ENCODE measurements at places on chromosomes 3 and 15.

GRCh38 chr3:3503411-3503810 lies 295.8 kb upstream of the LRRN1 start:
- DNase-seq = no peak

- no peak for DNase-seq
These were observed 40.9 kb upstream of the RNU6-1 start for GRCh38 chr15:67880651-67881182.

DNA sequence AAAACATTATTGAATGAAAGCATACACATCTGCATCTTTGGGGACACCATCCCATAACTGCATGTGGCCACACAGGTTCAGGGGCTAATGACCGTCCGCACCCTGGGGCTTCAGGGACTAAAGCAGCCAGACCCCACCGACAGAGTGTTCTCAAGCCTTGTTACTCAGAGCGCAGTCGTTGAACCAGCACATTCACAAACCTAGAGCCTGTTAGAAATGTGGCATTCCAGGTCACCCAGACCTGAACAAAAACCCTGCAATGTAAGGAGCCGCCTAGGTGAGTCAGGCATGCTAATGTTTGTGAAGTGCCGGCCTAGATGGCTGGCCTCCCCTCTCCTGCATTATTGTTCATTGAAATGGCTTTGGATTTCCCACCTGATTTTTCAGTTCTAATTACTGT lies 52.3 kb upstream of the HACD2 start:
- no peak for DNase-seq

GRCh38 chr15:38012894-38013293 lies 78.5 kb downstream of the TMCO5A start:
- DNase-seq = no peak

DNA sequence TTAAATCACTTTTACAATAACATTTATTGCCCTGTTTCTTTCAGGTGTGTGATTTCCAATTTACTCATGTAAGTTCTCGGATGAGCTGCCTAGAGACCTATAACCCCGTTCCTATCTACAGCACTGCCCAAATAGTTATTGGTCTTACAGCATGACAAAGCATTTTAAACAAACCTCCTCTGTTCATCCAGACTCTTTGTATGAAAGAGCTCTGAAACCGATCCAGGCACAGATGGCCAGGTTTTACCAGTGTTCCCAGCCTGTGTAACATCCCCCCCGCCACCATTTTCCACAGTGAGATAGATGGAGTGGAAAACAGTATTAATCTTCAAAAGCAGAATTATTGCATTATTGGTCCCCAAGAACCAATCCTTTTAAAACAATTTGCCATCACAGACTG lies 59.0 kb upstream of the SPTSSB start:
- DNase-seq = no peak

GRCh38 chr3:172138792-172139507 lies 99.6 kb downstream of the FNDC3B start:
- no peak for DNase-seq

DNA sequence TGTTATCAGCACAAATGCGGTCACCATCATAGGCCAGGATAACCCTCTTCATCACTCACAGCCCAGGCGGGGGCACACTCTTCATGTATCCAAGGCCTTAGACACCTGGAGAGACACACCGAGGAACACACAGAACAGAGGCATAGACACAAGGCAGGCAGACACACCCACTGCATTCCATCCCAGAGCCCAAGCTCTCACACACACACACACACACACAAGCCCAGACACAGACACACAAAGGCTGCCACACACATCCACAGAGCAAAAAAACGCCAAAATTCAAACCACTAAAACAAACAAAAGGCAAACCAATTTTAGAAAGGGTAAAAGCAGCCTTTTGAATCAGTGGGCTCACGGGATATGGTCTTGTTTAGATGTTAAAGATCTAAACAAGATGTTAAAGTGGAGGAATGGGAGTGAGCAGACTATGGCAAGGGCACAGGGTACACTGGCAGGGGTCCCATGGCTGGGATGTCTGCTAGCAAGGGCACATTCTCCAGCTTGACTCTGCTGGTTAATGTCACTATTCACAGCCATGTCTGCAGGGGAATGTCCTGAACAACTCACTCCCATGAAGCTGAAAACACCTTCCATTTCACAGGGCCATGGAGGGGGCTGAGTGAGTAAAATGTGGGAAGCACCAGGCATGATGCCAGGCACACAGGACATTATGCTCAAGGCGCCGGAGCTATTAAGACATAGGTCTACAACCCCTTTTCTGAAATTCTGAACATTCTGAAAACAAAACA lies 14.9 kb upstream of the CRABP1 start:
- DNase-seq = no peak

GRCh38 chr3:127074900-127075360 lies 92.0 kb downstream of the PLXNA1 start:
- DNase-seq = no peak

DNA sequence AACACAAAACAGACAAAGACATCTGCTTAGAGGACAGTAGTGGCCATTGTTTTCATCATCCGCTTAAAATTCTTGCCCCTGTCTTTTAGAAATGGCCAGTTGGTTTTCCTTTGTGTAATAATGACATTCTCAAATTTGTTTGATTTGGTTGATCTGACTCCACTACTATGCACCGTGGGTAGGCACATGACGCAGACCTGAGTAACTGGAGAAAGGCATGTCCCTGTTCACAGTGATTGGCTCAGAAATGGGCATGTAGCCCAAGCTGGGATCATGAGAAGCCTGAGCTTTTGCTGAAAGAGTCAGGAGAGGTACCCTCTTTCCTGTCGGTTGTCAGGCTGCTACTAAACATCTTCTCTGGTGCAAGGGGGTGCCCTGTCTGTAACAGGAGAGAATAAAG lies 36.6 kb upstream of the MAGI1 start:
- no peak for DNase-seq

DNA sequence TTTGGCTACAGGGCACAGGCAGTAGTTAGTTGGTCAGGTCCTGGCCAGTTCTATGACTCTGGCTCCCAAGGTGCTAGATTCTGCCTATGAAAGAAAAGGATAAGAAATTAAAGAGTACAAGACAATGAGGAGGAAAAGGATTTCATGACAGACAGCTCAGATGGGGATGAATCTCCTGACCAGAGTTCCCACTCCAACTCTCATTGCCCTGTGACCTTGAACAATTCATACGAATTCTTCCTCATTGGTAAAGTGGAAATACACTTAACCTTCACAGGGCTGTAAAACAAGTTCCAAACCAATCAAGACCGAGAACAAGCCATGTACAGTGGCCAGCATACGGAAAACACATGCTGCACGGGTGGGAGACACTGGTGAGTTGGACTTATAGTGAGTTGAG lies 23.7 kb downstream of the CLEC3B start:
- DNase-seq = no peak

GRCh38 chr3:178479860-178480259 lies 56.4 kb upstream of the KCNMB2 start:
- no peak for DNase-seq

GRCh38 chr3:193556841-193557240 lies 2.1 kb upstream of the ATP13A4 start:
- DNase-seq = no peak

- DNase-seq = no peak
These were observed 223.0 kb upstream of the MCTP2 start for GRCh38 chr15:94008104-94009074.

DNA sequence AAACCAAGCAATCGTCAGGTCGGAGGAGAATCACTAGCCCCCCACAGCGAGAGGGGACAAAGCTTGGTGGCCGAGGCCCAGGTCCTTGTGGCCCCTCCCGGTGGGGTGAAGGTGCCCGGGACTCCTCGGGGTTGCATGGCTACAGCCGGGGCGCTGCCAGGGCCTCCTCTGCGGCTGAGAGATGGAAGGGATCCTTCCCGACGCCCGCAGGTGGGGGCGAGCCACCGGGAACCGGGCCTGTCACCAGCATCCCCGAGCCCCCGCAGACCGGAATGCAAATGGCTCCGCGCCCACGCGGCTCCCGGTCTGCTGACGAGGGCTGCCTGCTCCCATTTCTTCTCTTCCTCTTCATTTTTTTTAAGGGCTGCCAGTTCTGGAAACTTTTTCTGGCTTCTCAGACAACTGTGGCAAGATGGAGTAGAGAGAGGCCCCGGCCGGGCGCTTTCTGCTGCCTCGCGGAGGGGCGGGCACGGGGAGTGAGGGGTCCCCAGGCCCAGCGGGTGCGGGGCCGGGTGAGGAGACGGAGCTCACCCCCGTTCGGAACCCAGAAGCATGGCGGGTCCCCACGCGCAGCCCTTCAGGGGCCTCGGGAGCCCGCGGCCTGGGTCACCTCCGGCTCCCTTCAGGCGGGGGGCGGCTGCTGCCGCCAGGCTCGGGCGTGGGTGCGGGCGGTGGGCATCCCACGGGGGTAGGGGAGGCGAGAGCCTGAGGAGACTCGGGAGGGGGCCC lies 27.5 kb downstream of the MELTF start:
- DNase-seq = no peak

DNA sequence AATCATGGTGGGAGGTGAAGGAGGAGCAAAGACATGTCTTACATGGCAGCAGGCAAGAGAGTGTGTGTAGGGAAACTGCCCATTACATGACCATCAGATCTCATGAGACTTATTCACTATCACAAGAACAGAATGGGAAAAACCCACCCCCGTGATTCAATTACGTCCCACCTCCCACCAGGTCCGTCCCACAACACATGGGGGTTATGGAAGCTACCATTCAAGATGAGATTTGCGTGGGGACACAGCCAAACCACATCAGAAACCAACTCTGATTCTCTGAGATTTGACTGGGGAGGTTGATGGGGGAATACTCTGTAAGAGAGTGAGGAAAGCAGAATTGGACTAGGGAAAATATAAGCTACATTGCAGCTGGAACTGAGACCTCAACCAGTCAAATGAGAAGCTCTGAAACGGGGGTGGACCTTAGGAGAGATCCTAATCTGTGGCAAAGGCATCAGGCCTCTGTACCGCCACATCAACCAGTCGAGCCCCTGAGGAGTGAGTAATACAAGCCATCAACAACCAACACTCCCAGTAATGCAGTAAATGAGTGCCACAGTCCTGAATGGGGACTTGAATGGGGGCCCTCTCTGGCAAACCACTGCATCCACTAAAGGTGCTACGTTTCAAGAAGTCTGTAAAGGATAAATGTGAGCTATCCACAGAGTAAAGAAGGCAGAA lies 207.9 kb upstream of the GADL1 start:
- DNase-seq = no peak

GRCh38 chr3:71813704-71814103 lies 28.8 kb upstream of the PROK2 start:
- no peak for DNase-seq

- no peak for DNase-seq
These were observed 39.4 kb upstream of the LMOD3 start for GRCh38 chr3:69161587-69162307.

DNA sequence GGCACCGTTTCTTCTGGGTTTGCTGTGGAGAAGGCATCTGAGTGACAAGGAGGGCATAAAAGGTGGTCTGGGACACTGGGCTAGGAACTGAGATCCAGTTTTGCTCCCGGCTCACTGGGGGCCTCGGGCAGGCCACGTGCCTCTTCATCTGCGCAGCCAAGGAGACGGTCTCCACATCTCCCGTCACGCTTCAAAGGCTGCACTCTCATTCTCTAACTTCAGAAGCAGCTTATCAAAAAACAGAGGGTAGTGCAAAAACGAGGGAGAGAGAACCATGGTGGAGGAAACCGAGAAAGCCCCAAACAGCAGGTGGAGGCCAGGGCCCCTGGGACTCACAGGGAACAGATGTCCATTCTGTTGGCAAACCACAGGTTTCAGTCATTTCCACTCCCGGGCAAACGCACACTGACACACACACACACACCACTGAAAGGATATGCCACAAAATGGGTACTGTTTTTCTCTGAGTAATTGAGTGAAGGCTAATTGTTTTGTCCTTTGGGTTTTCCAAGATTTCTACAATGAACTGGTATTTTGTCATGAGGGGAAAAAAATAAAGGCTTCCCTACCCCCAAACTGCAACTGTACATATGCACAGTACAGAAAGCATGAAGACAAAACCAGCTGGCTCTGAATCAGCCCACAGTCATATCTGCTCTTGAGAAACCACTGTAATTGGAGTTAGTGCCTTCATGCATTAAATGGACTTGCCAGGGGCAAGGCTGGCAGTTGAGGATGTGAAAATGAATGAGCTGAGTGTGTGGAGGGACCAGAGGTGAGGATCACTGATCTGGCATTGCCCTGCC lies 71.9 kb downstream of the MGLL start:
- DNase-seq = no peak

GRCh38 chr15:83914906-83915305 lies 261.0 kb downstream of the ADAMTSL3 start:
- DNase-seq = no peak

GRCh38 chr3:193317682-193318300 lies 60.8 kb downstream of the ATP13A5 start:
- DNase-seq = no peak

- no peak for DNase-seq
These were observed 56.0 kb upstream of the FLNB start for GRCh38 chr3:57952208-57952631.

GRCh38 chr15:61070111-61070901 lies 158.8 kb downstream of the RORA start:
- no peak for DNase-seq

- DNase-seq = no peak
These were observed 29.8 kb upstream of the LACTB start for GRCh38 chr15:63091679-63092446.

GRCh38 chr15:83424101-83424500 lies 23.0 kb upstream of the SH3GL3 start:
- DNase-seq = no peak

- DNase-seq = no peak
These were observed 76.4 kb downstream of the UBR1 start for GRCh38 chr15:43029476-43029875.

GRCh38 chr15:31502541-31503229 lies 176.1 kb downstream of the KLF13 start:
- no peak for DNase-seq

GRCh38 chr3:53187430-53187829 lies 26.4 kb downstream of the PRKCD start:
- no peak for DNase-seq

DNA sequence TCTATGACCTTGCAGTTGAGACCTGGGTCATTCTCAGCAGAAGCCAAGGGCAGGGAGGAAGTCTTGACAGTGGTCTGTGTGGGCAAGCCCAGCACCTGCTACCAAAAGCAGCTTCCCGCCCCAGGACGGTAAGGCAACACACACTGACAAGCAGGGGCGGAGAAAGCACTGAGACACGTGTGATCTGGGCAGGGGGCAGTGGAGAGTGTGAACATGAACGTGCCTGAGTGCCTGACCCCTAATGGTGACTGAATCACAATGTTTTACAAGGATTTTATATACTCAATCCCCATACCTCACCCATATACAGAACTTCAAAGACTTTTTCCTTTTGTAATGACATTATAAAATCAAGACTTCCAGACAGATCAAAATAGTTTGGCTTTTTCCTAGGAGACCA lies 35.2 kb downstream of the ANP32A start:
- DNase-seq = no peak

GRCh38 chr3:47741925-47742324 lies 39.8 kb downstream of the SMARCC1 start:
- no peak for DNase-seq
